Activated CD8-positive, alpha-beta memory T cell treated with anti-CD3 and anti-CD28 coated beads for 4 hours (primary cell): ENCODE measurements at places on chromosomes 13 and 19.

DNA sequence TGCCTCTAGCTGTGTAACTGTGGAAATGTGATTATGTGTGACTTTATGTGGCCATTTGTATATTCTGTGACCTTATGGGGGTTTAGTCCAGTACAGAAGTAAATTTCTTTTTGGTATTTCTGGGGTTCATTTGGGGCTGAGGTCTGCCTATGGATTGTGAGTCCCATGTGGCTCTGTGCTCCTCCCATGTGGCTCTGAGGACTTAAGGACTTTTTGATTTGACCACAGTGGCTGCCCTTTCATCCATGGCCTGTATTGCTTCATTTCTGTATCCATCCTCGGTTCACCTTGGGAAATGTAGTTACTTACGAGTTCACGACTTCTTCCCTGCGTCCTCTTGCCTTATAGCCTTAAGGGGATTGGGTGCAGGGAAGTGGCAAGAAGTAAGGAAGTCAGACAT, 1.0 kb downstream of the ZNF420 start:
- DNase-seq, result no peak

DNA sequence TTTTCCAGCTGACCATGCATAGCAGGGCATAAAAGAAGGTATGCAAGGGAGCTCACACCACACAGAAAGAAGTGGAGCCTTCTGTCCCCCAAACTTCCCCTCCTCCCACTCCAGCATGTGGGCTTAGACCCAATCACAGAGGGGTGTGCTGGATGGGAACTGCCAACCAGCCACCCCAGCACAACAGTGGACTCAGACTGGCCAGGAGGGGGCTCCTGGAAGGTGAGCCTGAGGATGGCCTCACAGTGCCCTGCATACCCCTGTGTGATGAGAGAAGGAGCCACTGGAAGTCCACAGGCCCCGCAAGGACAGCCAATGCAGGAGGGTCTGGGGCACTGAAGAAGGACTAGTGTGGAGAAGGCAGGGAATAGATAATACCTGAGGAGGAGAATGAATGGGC, 106.9 kb upstream of the SERP2 start:
- DNase-seq, result no peak

GRCh38 chr19:4653793-4654436, 14.6 kb downstream of the TNFAIP8L1 start:
- no peak for DNase-seq

DNA sequence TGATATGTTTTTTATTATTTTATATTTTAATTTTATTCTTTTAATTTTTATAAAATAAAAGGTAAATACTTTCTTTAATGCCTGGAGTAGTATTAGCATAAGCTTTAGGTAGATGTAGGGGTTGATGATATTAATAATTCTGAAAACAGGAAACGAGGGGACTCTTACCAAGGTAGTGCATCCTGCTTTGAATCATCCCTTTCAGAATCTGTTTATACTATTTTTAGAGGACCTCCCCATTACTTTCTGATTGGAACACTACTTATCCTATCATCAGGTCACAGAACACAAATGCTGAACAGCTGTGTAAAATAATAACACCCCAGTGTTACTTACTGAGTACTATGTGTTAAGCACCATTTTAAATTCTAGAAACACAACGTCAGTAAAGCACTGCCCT, 27.3 kb downstream of the COG6 start:
- no peak for DNase-seq

DNA sequence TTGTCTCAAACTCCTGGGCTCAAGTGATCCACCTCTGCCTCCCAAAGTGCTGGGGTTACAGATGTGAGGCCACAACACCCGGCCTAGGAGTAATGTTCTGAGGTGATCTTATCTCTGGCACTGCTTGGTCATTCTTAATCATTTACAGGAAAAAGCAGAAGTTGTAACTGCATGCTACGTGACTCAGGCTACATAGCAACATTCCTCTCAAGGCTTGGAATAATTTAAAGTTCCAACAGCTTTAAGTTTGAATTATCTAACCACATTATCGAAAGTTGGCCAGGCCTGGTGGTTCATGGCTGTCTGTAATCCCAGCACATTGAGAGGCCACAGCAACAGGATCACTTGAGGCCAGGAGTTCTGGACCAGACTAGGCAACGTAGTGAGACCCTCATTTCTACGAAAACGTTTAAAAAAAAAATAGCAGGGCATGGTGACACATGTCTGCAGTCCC, 3.9 kb upstream of the B9D2 start:
- DNase-seq, result no peak

DNA sequence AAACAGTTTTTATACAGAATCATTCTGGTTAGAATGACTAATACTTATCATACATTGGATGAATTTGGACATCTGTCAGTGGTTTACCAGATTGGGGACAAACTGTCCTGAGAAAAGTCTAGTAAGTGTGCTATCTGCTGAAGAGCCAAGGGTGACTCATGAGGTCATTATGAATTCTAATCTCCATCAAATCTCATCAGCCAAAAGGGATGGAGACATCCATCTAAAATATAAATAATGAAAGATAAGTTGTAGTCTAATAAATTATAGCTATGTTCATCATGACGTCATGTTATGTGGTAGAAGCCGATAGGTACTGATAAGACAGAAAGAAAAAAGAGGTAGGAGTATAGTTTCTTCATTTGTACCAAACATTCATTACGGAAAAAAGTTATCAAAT, 804.4 kb downstream of the PCDH9 start:
- DNase-seq, result no peak

DNA sequence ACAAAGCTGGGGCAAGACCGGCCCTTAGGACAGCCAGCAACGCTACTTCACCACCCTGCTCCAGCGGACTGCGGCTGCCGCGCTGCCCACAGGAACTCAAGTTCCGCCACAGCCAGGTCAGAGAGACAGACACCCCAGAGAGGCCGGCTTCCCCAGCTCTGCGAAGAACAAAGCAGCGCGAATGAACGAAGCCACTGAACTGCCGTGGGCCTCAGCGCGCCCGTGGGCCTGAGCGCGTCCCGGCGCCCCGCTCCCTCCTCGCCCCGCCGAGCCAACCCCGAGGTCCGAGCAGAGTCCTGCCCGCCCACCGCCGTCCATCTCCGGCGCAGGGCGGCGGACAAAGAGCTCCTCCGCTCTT, 158.4 kb downstream of the RNF17 start:
- DNase-seq, result no peak

DNA sequence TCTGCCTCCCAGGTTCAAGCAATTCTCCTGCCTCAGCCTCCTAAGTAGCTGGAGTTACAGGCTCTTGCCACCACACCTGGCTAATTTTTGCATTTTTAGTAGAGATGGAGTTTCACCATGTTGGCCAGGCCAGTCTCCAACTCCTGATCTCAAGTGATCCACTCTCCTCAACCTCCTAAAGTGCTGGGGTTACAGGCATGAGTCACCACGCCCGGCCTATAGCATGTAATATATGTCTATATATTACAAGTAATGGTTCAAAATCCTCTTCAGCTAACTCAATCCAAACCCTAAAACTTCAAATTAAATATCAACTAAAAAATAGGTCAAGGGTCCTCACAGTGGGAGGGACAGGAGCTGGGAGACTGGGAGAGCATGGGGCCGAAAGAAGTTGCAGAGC, 28.0 kb downstream of the FPR3 start:
- no peak for DNase-seq

- DNase-seq, result no peak
Measured at GRCh38 chr19:29860492-29860891, 48.7 kb downstream of the CCNE1 start.

DNA sequence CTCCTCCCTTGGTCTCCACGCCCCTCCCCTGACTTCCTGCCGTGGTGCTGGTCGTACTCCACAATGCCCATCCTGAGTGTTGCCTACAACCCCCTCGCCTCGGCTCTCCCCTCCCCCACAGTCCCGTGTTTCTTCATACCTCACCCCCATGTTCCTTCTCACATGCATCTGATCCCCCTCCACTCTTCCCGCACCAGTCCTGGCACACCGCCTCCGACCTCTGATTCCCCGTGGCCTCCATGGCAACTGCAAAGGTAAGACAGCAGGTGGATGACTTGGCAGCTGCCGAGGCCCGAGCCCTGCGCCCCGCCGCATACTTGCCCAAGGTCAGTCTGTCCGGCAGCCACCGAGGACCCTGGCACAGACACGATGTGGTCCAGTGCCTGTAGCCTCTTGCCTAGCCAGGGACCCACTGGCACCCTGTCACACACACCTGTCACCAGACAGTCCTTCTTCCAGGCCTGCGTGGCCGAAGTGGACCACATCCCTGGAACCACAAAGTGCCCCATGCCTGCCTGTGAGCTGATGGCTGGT, 16.1 kb upstream of the SDHAF1 start:
- no peak for DNase-seq

DNA sequence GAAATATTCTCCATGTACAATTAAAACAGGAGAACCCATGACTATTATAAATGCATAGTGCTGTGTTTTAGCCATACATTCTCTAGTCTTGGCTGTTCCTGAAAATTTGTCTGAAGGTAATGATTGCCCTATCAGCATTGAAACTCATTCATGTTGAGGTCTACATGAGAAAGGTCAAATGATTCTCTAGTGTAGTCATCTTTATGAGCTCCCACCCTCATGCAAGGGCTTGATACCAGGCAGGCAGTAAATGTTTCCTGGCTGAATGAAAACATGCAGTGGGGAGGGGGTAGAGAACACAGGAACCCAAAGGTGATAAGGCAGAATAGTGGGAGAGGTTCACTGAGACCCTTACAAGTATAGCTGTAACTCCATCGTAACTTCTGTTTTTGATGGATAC, 424.3 kb downstream of the COG6 start:
- no peak for DNase-seq

GRCh38 chr19:30148039-30148790, 206.2 kb downstream of the URI1 start:
- DNase-seq, result no peak

DNA sequence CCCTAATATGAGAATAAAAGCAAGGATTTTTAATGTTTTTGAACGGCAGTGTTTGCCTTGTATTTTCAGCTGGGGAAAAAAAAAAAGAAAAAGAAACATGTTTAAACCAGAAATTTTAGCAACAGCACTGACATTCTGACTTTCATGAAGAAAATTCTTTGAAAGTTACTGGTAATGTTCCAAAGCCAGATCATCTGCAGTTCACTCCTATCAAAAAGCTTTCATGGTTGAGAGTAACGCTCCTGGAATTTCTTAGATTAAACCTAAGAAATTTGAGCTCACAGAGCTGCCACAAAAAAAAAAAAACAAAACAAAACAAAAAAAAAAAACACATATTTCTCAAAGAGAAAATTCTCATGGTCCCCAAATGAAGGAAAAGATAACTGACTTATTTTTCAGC, 1106.7 kb downstream of the EFNB2 start:
- DNase-seq, result no peak

DNA sequence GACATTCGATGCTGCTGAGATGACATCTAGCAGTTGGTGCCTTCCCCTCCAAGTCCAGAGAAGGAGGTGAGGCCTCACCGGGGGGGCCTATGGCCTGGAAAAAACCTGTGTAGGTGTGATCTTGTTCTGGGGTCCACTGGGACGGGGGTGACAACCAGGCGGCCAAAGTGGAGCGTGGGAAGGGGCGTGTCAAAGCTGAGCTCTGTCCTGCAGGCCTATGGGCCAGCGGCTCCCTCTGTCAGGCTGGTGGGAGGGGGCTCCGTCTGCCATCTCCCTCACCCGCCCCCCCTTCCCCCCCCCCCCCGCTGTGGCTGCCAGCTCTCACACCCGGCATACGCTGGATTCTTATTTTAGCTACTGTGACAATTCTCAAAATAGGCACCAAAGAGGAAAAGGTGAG, 56.7 kb upstream of the UQCRFS1 start:
- no peak for DNase-seq

- no peak for DNase-seq
Measured at GRCh38 chr19:3343619-3344502, 22.5 kb upstream of the NFIC start.

- DNase-seq, result no peak
Measured at GRCh38 chr13:26560456-26560855, 3.0 kb downstream of the WASF3 start.

GRCh38 chr13:77378662-77379061, 51.8 kb upstream of the MYCBP2 start:
- no peak for DNase-seq

DNA sequence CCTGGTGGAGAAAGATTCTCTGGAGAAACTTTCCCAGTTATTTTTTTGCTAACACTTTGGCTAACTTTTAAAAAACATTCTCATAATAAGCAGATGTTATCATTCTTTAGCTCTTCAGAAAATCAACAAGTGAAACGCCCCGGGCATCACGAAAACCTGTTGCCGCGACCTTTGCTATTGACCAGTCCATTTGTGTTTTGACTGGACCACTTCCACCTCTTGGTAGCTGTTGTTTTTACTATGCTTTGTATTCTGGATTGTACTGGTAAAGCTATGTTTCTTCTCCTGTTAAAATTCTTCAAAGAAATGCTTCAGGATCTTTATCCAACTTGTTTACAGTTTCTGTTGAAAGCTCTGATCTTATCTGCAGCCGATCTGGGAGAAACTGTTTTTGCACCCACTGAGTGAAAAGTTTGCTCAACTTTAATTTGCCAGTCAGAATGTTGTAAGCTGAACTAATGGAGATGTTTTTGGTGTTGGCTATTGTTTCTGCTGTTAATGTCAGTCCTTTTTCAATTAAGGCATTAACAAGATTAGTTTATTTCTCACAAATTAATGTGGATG, 23.3 kb downstream of the UFM1 start:
- DNase-seq, result no peak

DNA sequence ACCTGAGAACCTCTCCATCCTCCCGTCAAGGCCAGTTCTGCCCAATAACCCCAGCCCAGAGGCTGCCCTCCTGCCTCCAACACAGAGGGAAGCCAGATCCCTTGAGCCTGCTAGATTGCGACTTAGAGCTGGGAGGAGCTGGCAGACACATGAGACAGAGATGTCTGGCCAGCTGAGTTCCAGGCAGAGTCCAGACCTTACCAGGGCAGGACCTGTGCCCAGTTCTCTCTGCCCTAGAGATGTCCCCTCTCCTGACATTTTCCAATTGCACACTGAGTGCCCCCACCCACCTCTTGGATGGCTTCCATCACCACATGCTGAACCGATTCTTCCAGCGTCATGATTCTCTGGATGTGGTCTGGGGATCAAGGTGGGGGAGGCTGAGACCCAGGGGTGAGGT, 3.0 kb downstream of the HOOK2 start:
- DNase-seq, result no peak

- DNase-seq, result no peak
Measured at GRCh38 chr19:8666814-8667405, 31.7 kb downstream of the ACTL9 start.

DNA sequence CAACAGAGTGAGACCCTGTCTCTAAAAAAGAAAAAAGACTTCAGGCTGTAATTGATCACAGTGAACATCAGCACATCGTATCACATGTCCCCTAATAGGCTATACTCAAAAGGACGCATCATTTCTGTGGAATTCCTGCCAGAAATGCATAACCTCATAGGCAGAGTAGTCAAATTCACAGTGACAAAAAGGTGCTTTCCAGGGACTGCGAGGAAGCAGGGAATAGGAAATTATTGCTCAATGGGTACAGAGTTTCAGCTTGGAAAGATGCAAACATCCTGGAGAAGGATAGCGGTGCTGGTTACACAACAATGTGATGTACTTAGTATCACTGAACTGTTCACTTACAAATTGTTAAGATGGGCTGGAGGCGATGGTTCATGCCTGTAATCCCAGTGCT, 41.1 kb upstream of the MRI1 start:
- no peak for DNase-seq

GRCh38 chr19:41156207-41156606, 36.8 kb upstream of the CYP2S1 start:
- DNase-seq, result no peak
